ENCODE measurements at places on chromosomes 2 and 18. TPM values are rescaled to one million over a fixed set of nuclear protein-coding genes. Genes with fewer than 3 reads are reported as not detected.

DNA sequence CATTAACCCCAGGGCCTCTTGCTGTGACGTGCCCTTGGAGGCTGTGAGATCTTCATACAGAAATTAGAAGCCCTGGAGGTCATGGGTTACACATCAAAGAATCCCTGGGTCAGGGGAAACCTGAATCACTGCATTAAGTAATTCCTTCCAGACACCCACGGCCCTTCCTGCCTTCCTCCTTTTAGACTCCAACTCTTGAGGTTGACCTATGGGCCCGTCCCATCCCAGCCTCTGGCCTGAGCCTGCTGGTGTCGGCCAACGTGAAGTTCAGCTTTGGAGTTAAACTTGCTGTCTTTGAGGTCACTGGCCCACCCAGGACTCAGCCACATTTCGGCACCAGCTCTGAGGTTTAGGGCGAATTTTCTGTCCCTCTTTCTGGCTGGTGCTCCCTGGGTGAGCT is 198.3 kb downstream of the ACKR3 start:
- H3K4me3 ChIP-seq = no peak overlapping the region
- H3K36me3 ChIP-seq = no peaks in the 10 kb centered on the region
- H3K27me3 ChIP-seq = peaks cover 16% of the 10 kb centered on the region
- DNase-seq = no peak

- peaks cover 32% of the 10 kb centered on the region for H3K4me1 ChIP-seq
- DNase-seq = no peak
- H3K27me3 ChIP-seq = no peaks in the 10 kb centered on the region
- no peaks in the 10 kb centered on the region for H3K36me3 ChIP-seq
- H3K4me3 ChIP-seq = peak overlapping the region; percentile 96
Observed at GRCh38 chr2:10303694-10304378, 1.1 kb downstream of the HPCAL1 start.

DNA sequence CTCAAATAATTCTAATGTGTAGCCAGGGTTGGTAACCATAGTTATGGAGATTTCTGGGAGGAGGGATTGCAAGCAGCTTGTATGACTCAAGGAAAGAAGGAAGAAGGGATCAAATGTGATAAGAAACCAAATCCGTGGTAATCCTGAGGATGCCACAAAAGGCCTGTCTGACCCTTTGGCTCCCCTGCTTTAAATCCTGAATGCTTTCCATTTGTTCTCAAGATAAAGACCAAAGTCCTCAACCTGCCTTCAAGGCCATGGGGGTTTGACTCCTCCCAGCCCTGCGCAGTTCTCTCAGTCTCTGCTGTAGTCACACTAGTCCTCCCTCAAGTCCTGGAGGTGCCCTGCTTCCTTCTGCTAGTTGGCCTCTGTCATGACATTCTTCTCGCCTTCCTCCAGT is 74.0 kb downstream of the SUMO1 start:
- DNase-seq = no peak
- H3K36me3 ChIP-seq = no peaks in the 10 kb centered on the region
- peaks cover 6% of the 10 kb centered on the region for H3K27me3 ChIP-seq
- H3K4me3 ChIP-seq = no peak overlapping the region
- no peak overlapping the region for H3K27ac ChIP-seq

Gene IL1R2
- not detected for total RNA-seq

Gene CLEC4F
- total RNA-seq = 23.5 TPM

DNA sequence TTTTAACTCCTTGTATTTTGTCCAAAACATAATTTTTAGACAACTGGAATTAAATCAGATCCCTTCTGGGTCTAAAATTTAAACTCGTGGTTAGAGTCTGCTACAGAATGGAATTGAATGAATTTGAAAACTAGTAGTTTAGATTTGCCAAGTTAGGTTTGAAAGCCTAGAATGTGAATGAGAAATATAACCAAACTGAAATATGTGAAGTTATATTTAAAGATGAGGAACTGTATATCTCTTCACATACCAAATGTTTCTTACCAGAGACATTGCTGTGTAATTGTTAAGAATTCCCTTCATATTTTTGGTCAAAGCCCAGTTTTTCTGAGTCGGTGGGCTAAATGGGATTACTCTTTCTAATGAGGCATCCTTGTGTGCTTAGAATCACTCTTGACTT is 74.2 kb downstream of the LPIN1 start:
- no peak overlapping the region for H3K4me3 ChIP-seq
- H3K27ac ChIP-seq = no peak overlapping the region

Data from natural killer cell treated with Interleukin-12 subunit alpha and Interleukin-12 subunit beta and Interleukin-15 and Interleukin-18, amount 100 ng/mL, for 72 hours (primary cell).